HTR-8/SVneo (cell line): ENCODE measurements at places on chromosomes 11 and 22.

DNA sequence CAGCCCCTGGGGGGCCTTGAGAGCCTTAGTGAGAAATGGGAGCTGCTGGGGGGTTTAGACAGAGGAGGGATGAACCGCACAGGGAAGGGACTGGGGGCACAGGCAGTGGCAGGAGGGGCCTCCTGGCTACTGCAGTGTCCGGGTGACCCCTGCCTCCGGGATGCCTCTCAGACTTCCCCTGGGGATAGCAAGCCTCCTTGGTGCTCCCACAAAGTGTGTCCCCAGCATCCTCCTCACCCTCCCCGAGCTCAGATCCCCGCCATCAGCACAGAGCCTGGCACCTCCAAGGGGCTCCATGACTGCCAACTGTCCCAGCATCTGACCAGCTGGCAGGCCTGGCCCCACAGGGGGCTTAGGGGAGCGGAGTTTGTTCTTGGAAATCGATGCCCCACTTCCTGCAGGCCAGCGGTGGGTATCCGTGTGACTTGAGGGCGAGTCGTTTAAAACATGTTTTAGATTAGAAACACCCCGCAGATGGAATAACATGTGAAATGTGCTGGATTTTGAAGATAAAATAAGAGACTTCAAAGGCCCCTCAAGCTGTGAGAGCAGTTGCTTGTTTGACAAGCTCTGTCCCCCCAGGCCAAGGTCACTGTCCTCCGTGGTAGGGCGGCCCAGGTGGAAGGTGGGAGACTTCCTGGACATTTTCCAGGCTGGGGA lies 13.5 kb upstream of the FLRT1 start:
- DNase-seq = no peak

GRCh38 chr22:30918761-30919160 lies 49.8 kb downstream of the MORC2 start:
- DNase-seq = no peak

GRCh38 chr22:27318516-27318915 lies 483.0 kb downstream of the MN1 start:
- DNase-seq = no peak

- no peak for DNase-seq
Observed at GRCh38 chr11:115238791-115239190, 265.4 kb downstream of the CADM1 start.

DNA sequence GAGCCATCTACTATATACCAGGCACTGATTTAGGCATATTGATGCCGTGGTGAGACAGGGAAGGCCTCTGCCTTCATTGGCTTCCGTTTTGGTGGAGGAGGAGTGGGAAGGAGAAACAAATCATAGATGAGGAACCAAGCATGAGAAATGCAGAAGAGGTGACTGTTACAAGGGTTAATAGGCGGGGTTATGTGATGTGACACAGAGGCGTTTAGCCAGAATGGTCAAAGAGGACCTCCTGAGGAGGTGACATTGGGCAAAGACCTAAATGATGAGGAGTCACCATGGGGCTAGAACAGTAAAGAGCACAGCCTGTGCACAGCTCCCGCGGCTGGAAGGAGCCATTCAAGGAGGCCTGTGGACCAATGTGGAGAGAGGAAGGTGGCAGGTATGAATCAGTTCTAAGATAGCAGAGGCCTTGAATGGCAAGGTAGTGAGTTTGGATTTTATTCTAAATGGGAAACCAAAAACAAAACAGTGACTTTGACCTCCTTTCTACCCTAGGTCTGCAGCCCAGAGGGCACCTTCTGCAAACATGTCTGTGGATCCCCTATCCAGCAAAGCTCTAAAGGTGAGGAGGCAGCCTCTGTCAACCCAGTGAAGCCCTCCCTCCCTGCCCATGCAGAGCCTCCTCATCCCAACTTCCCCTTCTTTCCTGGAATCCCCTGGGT lies 11.7 kb downstream of the MAFF start:
- no peak for DNase-seq

DNA sequence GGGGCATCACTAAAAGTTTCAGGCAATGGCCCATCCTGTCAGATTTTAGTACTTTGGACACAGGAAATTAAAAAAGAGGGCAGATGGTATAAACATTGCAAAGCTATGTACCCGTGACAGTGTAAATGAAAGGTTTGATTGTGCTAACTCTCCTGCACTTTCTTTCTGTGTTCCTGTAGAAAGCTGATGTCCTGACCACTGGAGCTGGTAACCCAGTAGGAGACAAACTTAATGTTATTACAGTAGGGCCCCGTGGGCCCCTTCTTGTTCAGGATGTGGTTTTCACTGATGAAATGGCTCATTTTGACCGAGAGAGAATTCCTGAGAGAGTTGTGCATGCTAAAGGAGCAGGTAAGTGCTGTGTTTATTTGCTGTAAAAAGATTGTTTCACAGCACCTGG lies 10.3 kb downstream of the CAT start:
- DNase-seq = no peak

DNA sequence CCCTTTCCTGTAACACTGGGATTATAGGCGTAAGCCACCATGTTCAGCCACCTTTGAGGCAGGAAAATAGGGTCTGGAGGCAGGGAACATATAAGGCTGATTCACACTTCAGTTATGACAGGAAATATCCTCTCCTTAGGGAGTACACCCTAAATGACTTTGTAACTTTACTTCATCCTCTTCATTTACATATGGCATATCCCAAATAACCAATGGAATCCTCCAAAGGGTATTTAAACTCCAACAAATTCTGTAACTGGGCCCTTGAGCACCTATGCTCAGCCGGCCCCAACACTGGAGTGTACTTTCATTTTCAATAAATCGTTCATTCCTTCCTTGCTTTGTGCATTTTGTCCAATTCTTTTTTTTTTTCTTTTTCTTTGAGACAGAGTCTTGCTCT lies 1.6 kb upstream of the KAT5 start:
- DNase-seq = no peak

GRCh38 chr22:26941896-26942636 lies 284.7 kb downstream of the MIAT start:
- DNase-seq = no peak

- DNase-seq = no peak
Observed at GRCh38 chr11:29985248-29985647, 31.6 kb downstream of the KCNA4 start.

DNA sequence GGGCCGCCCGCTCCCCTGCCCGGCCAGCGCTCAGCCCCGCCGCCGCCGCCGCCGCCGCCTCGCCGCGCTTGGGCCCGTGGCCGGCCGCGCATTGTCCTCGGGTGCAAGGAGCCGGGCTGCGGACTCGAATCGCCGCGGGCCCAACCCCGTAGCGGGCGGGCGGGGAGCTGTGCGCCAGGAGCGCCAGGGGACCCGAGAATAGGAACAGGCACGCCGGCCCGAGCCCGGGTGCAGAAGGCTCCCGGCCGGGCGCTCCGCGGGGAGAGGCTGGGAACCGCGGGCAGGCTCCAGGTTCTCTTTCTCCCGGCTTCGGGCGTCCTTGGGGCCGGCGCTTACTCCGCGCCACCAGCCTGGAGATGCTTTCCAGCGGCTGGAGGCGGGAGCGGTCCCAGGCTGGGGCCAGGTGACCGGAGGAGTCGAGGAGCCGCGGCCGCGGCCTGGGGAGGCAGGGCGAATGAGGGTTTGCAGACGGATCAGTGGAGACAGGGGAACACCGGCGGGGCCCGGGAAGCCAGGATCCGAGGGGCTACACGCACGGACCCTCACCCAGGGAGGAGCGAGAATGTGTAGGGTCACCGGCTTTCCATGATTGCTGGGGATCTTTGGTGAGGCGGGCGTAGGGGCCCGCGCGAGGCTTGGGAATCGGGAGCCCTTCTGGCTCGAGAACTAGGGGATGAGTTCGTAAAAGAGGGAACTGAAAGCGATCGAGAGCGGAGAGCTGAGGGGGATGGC lies 726 bp downstream of the PKNOX2 start:
- DNase-seq = peak; percentile 22

DNA sequence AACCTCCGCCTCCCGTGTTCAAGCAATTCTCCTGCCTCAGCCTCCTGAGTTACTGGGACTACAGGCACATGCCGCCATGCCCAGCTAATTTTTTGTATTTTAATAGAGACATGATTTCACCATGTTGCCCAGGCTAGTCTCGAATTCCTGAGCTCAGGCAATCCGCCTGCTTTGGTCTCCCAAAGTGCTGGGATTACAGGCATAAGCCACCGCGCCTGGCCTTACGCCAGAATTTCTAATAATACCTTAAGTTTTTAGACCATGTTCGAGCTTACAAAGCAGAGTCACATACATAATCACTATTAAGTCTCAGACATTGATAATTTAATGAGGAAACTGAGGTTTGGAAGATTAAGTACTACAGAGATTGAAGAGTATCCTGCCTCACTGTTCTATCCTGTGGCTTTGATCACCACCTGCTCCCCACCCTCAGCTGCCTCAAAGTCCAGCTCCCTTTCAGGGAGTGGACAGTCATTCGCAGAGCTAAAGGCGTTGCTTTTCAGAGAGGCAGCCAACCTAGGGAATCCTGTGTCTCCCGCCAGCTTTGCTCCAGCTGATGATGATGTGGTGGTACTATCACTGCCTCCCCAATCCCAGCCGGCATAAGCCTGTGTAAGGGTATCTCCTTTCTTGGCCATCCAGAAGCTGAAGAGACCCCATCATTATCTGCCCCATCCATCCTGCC lies 7.7 kb downstream of the UBASH3B start:
- DNase-seq = no peak

DNA sequence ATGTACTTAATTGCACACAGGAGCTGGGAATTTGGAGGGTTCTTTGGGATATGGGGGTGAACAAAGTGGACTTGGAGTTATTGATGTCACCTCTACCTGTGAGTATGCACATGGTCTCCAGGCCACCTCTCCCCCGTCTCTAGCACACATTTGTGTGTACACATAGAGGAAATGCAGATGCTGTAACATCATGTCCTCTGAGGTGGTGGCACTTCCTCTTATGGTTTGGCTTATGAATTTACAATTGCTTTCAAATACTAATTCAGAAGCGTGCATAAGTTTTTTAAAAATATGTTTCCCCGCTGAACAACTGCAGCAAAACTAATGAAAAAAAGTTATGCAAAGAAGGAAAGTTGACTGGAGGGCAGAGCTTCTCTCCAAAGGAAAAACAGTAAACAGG lies 152.0 kb upstream of the TENM4 start:
- no peak for DNase-seq

GRCh38 chr11:22976146-22976545 lies 115.9 kb upstream of the CCDC179 start:
- no peak for DNase-seq

DNA sequence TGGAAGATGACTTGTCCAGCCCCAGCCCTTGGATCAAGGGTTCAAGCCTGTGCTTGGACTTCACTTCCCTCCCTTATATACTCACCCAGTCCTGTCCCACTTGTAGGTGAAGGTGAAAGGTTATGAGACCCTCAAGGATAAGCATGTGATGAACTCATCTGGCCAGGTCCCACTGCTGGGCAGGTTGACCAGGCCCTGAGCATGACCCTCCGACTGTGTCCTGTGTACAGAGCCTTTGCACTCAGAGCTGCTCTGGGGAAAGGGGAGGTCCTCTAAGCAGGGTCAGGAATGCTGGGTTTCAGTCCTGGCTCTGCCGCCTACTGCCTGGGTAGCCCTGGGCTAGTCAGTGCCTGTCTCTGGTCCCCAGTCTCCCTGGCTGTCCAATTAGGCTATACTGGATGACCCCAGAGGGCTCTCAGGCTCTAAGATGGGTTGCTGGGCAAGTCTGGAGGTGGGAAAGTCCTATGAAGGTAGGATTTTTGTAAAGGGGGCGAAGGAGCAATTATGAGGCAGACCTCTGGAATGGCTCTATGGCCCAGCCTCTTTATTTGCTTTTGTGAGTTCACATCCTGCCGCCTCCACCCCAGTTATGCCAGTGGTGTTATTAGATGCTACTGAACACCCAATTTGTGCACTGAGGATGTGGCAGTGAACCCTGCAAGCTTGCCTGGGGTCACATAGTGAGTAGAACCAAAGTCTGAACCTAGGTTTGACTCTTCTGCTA lies 14.1 kb downstream of the DGAT2 start:
- no peak for DNase-seq

DNA sequence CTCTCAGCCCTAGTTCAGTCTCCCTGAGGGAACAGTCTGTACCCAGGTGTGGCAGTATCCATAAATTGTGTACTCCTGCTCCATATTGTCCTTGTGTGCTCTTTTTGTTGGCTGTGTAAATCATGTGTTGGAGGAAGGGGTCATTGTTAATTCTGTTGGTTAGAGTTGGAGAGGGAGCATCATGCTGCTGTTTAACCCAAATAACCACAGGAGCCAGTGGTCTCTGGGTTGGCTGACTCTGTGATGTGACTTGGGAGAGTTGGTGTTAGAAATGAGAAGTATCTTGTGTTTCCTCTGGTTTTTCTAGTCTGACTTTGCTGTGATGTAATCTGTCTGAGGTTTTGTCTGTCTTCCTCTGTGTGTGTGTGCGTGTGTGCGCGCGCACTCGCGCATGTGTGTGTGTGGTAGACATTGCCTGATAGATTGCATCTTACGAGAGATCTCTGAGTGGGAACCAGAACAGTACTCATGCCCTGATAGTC lies 30.5 kb downstream of the CTNND1 start:
- no peak for DNase-seq

- DNase-seq = no peak
Observed at GRCh38 chr11:60208146-60208895, 25.4 kb upstream of the MS4A6A start.

DNA sequence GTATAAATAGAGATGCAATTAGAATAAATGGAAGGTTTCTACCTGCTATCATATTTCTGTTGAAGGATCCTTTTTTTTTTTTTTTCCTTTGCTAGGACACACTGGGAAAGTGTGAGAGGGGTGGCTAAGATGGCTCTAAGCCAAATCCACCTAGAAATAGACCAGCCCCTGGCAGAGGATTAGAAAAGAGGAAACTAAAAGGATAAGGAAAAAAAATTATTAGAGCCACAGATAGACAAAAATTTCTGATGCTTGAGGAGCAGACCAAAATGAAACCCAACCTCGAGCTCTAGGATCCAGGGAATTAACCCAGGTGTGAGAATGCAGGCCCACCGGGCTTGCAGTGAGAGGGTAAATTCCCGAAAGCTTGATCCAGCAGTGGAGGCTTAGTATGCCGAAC lies 262.3 kb downstream of the CADM1 start:
- DNase-seq = no peak

GRCh38 chr11:83459798-83460197 lies 173.6 kb upstream of the CCDC90B start:
- DNase-seq = no peak

DNA sequence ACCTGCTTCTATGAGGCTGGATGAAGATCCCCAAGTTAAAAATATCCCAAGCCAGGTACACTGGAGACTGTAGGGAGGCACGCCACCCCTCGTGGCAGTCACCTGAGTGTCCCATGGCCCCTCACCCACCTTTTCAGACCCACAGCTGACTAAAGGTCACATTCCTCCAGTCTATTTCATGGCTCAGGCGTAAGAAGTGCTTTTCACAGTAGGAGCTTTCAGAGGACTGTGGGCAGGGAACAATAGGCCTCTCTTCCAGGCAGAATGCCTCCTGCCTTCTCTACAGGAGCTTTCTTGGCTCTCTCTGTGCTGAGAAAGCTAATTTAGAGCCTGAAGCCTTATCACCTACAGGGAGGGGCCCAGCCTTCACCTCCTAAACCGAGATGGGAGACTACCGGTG lies 73.8 kb downstream of the C11orf58 start:
- no peak for DNase-seq

DNA sequence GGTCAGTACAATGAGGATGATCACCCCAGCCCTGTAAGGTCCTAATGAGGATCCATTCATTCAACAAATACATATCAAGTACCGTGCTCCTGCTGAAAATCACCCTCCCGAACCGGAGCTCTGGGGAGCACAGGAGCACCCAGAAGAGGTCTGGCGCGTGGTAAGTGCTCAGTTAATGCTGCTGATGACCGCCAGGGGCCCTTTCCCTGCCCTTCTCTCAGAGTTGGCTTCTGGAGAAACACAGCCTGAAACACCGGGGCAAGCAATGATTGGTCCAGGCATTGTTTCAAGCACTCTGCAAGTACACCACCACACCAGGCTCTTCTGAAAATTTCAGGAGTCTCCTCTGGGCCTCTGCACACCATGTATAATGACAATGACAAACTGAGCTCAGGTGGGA lies 3.8 kb upstream of the CCDC86 start:
- no peak for DNase-seq
